Activated naive CD8-positive, alpha-beta T cell treated with anti-CD3 and anti-CD28 coated beads for 36 hours (primary cell): ENCODE measurements at places on chromosomes 16 and 17. TPM values are rescaled to one million over a fixed set of nuclear protein-coding genes. Genes with fewer than 3 reads are reported as not detected.

Gene ENPP7
- total RNA-seq, result not detected

Gene CACNG1
- total RNA-seq, result not detected

Gene TP53TG3F
- total RNA-seq, result not detected

Gene MEIOB
- total RNA-seq, result 0.27 TPM

Gene TPSD1
- not detected for total RNA-seq

Gene CDH3
- 0.37 TPM for total RNA-seq

GRCh38 chr16:30805370-30806169 is 18.6 kb upstream of the ZNF629 start:
- H3K4me3 ChIP-seq, result peak overlapping the region; percentile 66
- no peaks in the 10 kb centered on the region for H3K27me3 ChIP-seq
- peaks cover 18% of the 10 kb centered on the region for H3K4me1 ChIP-seq
- DNase-seq, result peak; percentile 56
- H3K36me3 ChIP-seq, result no peaks in the 10 kb centered on the region

- no peaks in the 10 kb centered on the region for H3K4me1 ChIP-seq
- H3K4me3 ChIP-seq, result no peak overlapping the region
- H3K36me3 ChIP-seq, result no peaks in the 10 kb centered on the region
- H3K27me3 ChIP-seq, result no peaks in the 10 kb centered on the region
These were observed 604.7 kb upstream of the SOX9 start for GRCh38 chr17:71516149-71516548.

GRCh38 chr17:48357779-48358602 is 72.0 kb downstream of the SKAP1 start:
- no peak overlapping the region for H3K27ac ChIP-seq
- DNase-seq, result no peak

DNA sequence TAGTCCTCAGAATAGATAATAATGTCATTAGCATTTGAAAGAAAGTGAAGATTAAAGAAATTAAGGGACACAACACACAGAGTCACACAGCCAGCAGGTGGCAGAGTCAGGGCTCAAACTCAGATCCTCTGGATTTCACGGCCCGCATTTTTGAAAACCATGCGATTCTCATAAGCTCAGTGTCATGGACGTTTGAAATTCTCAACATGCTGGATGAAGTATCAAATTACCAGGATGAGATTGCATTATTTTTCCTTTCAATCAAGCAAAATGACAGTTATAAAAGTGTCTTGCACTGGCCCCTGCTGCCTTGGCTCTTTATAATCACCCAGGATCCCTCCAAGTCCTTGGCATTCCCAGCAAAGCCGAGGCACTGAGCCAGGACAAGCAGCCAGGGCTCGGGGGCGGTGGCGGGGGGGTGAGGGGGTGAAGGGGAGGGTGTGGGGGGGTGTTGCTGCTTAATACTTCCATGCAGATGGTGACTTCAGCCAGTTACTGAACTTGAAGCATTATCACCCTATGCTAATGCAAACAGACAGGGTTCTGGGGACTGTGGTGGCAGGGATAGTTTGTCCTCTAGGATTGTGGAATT is 6.6 kb upstream of the BMERB1 start:
- H3K27me3 ChIP-seq, result peaks cover 5% of the 10 kb centered on the region
- no peaks in the 10 kb centered on the region for H3K36me3 ChIP-seq
- peaks cover 3% of the 10 kb centered on the region for H3K4me1 ChIP-seq
- H3K27ac ChIP-seq, result no peak overlapping the region

GRCh38 chr17:58337600-58338453 is 9.2 kb upstream of the TSPOAP1 start:
- peaks cover 46% of the 10 kb centered on the region for H3K4me1 ChIP-seq
- H3K27ac ChIP-seq, result peak overlapping the region; percentile 100
- H3K27me3 ChIP-seq, result peaks cover 4% of the 10 kb centered on the region
- DNase-seq, result peak; percentile 97
- peaks cover 66% of the 10 kb centered on the region for H3K36me3 ChIP-seq

GRCh38 chr17:67139289-67139688 is 94.9 kb downstream of the CACNG1 start:
- H3K4me1 ChIP-seq, result peaks cover 18% of the 10 kb centered on the region
- H3K27me3 ChIP-seq, result no peaks in the 10 kb centered on the region
- H3K36me3 ChIP-seq, result peaks cover 49% of the 10 kb centered on the region
- peak overlapping the region; percentile 13 for H3K27ac ChIP-seq

DNA sequence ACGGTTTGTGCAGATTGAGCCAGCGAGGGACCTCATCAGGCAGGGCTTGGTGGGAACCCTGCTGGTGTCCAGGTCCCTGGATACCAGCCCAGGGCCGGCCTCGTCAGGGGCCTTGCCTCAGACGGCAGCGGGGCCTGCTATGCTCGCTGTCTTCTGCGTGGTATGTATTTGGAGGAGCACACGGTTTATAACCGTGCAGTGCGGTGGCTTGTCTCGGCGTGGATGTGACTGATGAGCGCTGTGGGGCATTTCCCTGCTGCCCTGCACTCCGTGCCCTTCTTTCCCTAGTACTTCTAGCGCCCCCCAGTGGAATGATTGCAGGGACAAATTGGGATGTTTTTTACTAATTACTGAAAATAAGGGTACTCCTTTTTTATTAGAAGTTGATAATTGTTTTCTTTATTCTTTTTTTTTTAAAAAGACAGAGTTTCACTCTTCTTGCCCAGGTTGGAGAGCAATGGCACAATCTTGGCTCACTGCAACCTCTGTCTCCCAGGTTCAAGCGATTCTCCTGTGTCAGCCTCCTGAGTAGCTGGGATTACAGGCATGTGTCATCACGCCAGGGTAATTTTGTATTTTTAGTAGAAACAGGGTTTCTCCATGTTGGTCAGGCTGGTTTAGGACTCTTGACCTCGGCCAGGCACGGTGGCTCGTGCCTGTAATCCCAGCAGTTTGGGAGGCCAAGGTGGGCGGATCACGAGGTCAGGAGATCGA is 15.3 kb downstream of the TBCD start:
- peak; percentile 41 for DNase-seq
- no peaks in the 10 kb centered on the region for H3K27me3 ChIP-seq
- no peak overlapping the region for H3K4me3 ChIP-seq
- peaks cover 35% of the 10 kb centered on the region for H3K36me3 ChIP-seq
- no peak overlapping the region for H3K27ac ChIP-seq

- H3K4me3 ChIP-seq, result peak overlapping the region; percentile 96
- H3K4me1 ChIP-seq, result peaks cover 70% of the 10 kb centered on the region
- H3K27me3 ChIP-seq, result peaks cover 4% of the 10 kb centered on the region
- peaks cover 37% of the 10 kb centered on the region for H3K36me3 ChIP-seq
- no peak for DNase-seq
These were observed 847 bp downstream of the CKLF start for GRCh38 chr16:66553223-66553622.

DNA sequence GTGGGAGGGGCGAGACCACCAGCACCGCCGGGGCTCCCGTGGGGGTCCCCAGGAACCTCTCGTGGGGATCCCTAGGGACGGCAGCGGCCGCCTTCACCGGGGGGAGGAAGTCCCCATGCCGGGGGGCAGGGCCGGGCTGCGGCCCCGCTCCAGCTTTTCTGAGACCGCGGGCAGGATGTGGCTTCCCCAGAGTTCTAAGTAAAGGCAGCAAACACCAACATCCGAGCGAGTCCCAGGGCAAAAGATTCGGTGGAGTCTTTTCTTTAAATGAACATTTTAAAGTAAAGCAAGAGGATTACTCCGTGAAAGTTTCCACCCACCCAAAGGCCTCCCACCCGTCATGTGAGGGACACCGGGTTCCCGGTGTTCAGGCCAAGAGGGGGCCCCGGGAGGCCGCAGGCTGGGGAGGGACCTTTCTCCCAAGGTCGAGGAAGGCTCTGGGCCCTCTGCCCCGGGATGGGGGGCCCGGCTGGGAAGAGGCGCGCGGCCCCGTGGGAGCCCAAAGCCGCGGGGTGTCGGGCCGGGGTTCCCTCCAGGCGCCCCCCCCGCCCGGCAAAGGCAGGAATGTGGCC is 137.2 kb upstream of the RPH3AL start:
- peak overlapping the region; percentile 92 for H3K27ac ChIP-seq
- H3K4me1 ChIP-seq, result peaks cover 7% of the 10 kb centered on the region
- DNase-seq, result peak; percentile 78
- peak overlapping the region; percentile 93 for H3K4me3 ChIP-seq
- H3K27me3 ChIP-seq, result no peaks in the 10 kb centered on the region
